Stimulated activated CD4-positive, alpha-beta T cell treated with anti-CD3 and anti-CD28 coated beads, Interleukin-12 subunit alpha, Interleukin-12 subunit beta, amount 100 ng/mL, for 4 hours (primary cell): ENCODE measurements at places on chromosomes 11 and 22.

DNA sequence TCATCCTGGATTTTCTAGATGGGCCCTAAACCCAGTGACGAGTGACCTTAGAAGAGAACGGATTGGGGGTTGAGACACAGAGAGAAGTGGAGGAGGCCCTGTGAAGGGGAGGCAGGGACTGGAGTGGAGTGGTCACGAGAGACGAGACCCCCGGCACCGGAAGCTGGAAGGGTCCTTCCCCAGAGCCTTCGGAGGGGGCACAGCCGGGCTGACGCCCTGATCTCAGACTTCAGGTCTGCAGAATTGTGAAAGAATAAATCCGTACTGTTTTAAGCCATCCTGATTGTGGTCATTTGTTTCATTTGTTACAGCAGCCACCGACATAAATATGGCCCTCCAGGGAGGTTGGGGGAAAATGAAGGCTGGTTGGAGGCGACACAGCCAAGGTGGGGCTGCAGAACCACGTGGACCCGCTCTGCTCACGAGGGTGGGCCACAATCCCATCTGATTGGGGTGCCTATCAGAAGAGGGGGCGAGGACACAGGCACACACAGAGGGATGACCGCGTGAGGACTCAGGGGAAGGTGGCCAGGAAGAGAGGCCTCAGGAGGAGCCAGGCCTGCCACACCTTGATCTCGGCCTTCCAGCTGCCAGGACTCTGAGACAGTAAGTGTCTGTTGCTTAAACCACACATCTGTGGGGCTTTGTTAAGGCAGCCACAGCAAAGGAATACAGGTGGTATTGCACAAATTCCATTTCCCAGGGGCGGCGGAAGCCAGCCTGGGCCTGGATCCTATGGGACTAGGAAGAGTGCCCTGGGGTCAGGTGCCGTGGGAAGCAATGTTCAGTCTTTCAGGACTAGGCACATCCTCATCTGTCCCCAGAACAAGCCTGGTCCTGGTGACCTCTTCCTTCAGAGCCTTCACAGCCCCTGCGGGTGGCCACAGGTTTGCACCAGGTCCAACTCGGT, 73.3 kb upstream of the SHANK2 start:
- DNase-seq = no peak

DNA sequence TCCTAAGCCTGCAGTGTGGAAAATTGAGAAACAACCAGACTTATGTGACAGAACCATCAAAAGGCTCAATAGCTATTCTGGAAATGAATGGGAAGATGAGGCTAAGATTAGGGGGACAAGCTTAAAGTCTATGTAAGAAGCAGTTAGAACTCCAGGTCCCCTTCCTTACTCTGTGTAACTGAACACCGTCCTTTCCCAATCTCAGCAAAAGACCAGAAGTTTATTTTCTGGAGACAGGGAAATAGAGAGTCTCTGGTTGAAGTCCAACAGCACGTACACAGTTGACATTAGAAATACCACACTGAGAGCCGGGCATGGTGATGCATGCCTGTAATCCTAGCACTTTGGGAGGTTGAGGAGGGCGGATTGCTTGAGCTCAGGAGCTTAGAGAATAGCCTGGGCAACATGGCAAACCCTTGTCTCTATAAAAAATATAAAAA, 93.9 kb downstream of the CD44 start:
- DNase-seq = no peak

DNA sequence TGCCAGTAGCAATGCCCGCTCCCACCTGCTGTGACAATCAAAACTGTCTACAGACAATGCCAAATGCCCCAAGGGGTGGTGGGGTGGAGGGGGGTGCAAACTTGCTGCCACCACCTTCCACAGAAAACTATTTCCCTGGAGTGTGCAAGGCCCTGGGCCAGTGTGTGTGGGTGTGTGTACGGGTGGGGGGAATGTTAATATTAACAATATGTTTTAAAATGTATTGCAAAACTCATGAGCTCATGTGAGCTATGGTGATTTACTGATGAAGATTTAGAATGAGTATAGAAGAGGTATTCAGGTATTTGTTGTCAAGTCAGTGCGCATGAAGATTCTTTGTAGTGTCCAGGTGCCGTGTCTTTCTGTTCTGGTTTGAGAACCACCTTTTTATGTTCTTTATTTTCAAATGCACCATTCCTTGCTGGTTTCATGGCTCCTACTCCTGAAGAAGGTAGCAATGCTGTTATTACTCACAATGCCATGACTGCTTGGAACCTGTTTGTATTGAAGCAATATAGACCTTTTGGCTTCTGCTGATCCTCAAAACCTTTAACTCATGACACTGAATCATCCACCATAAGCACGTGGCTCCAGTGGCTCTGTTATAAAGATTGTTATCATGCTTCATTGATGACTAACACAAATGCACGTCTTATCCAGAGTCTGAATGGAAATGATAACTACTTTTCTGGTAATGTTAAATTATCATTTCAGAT, 29.9 kb upstream of the AQP11 start:
- DNase-seq = no peak

DNA sequence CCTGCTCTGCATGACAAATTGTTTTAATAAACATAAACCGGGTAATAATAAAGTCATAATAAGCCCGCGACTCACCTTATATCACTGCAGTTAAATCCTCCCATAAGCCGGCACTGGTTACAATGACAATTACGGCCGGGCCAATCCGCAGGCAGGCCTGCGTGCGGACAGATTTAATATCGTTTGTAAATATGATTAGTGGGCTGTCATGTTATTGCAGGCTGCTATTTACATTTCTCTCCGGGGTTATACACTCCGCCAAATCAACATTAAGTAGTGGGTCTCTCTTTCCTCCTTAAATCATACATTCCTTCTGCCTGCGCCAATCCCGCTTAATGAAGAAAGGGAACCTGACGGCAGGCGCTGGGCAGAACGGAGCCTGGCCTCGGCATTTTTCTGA, 51.8 kb upstream of the LMO1 start:
- DNase-seq = no peak

GRCh38 chr22:33109514-33110430, 51.6 kb upstream of the SYN3 start:
- no peak for DNase-seq

- DNase-seq = no peak
These were observed 20.1 kb upstream of the NCAM1 start for GRCh38 chr11:112941104-112941503.

DNA sequence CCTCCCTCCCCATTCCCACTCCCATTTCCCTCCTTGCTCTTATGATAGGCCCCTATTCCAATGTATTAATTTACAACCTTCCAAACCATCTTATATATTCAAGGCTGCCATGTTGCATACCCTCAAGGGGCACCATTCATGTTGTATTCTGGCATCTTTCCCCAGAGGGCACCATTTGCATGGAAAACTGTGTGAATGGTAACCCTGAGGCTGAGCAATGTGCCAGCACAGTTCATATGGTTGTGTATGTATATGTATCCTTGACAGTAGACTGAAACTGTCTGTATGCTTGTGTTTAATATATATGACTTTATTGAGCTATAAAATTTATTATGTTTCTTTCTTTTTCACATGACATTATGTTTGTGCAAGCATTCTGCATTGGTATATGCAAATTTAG, 7.3 kb downstream of the RASSF10 start:
- DNase-seq = no peak

DNA sequence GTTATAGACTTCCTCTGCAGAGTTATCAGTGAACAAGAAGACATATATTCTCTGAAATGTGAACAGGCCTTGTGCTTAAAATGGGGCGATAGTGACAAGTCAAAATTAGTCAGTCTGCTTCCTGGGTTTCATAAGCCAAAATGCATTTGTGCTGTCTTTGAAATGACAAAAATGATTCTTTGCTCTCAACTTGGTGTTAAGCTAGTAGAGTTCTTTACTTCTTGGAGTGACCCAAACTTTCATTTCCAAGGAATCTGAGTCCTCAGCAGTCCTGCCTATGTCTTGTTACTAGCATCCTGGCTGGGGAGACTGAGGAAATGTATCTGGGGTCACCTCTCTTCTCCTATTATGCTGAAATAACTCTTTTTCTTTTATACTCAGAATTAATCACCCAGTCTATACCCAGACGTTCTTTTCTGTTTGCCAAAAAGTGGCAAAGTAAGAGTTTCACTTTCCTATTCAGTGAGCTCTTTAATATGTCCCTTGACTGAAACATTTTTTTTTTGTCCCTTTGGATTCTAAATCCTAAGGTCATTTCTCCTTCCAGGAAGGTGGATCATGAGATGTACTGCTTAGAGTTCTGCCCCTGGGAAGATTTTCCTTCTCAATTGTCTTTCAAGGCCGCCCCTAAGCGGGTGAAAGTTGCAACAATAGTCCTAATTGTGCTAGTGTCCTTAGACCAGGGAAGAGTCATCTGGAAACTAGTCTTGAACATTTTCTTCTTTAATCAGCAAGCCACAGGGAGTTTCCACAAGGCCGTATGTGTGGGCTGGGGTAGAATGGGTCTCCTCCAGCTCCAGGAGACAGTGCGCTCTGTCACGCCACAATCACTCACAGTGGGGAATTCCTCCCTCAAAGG, 53.0 kb upstream of the RDX start:
- peak; percentile 62 for DNase-seq

DNA sequence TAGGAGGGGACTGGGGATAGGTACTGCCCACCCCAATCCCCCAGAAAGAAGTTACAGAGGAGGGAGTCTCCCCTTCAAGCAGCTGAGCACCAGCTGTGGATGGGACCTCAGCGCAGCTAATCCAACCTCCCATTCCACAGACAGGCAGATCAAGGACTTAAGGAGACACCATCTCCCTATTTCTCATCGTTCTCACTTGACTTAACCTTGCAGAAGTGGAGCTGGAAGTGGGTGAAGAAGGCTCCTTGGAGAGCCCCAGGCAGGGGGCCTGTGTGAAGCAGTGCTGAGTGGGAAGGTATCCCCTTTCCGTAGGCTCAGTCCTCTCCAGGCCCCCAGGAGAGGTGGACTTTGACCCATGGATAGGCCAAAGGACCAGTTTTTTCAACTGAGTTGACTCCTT, 27.3 kb downstream of the USP35 start:
- no peak for DNase-seq

DNA sequence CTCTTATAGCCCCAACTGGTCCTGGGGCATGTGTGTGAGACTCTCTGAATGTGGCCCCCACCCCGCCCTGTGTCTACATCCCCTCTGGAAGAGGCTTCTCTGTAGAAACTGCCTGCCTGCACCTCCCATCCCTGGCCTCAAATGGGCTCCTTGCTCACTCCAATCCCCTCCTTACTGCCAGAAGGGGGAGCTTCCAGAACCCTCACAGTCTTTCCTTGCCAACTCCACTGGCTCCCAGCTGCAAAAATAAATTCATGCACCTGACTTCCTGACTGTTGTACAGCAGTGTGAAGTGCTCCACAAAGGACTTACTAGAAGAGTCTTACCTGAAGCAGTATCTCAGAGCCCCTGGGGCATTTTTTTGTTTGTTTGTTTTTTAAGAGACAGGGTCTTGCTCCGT, 15.2 kb upstream of the SERPIND1 start:
- no peak for DNase-seq

GRCh38 chr11:101348786-101349185, 219.2 kb upstream of the PGR start:
- no peak for DNase-seq

GRCh38 chr11:81484196-81484595, 1249.5 kb downstream of the FAM181B start:
- DNase-seq = no peak

DNA sequence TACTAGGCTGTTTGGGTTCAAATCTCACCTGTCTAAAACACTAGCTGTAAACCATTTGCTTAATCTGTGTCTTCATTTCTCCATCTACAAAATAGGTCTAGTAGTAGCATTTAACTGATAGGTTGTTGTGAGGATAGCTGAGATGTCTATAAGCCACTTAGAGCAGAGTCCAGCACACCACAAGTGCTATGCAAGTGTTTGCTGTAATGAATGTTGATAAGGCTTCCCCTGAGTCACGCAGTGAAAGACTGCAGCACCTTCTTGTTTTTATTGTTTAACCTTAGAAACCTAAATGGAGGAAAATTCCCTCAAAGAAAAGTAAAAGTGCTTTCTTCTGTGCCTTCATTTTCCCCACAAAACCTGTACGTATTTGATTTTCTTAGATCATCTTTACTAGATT, 23.1 kb upstream of the LDHA start:
- DNase-seq = no peak

- DNase-seq = peak; percentile 66
These were observed 31.0 kb downstream of the MCM5 start for GRCh38 chr22:35430897-35431322.

DNA sequence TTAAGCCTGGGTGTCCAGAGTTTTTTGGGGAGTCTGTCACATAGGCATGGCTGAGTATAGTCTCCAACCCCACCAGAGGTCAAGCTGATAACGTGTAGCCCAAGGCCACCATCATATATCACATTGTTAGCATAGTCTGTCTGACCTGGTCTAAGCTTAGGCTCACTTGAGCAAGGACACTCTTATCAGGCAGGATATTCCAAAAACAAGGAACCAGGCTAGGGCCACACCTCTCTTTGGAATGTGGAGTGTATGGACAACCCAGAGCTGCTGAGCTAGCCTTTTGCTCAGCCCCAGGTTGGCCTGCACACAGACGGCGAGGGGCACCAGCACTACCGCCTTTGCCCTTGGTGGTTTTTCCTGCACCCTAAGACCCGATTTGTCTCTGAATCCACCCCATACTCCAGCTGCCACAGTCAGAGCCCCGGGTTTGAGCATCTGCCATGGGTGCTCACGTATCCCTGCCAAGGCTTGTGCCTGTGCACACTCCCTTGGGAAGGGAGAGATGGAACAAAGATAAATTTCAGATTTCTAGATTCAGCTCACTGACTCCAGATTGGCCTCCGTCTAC, 7.2 kb downstream of the SNAP29 start:
- DNase-seq = no peak

GRCh38 chr11:110069158-110069737, 23.9 kb upstream of the ZC3H12C start:
- no peak for DNase-seq

DNA sequence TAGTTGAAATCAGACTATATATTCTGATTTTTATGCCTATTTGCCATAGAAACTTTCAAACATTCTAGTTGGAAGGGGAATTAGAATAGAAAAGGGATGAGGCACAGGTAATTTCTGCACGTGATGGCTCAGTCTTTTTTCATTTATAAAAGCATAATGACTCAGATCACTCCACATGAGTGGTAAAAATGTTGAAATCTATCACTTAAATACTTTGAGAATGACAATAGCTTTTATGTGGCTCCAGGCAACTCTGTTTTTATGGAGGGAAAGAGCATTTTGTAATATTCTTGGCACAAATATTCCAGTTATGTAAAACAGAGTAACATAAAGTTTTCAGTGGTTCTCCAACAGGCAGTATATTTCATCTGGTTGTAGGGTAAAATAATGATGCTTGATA, 5.9 kb upstream of the MMP3 start:
- DNase-seq = no peak

GRCh38 chr22:28442711-28443525, 236.7 kb downstream of the TTC28 start:
- DNase-seq = peak; percentile 20

GRCh38 chr22:23131931-23132330, 9.9 kb downstream of the RSPH14 start:
- no peak for DNase-seq

DNA sequence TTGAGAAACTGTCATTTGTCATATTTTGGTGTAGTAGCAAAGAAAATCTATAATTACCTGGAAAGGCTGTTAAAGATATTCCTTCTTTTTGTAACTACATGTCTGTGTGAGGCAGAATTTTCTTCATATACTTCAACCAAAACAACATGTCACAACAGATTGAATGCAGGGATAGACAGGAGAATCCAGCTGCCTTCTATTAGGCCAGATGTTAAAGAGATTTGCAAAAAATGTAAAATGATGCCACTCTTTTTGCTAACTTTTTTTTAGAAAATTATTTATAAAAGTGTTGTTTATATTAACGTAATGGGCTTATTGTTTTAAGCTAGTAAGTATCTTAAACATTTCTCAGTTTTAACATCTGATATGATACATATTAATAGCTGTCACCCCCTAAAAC, 12.7 kb downstream of the DGKZ start:
- DNase-seq = no peak

- no peak for DNase-seq
These were observed 51.5 kb upstream of the MTNR1B start for GRCh38 chr11:92917927-92918326.
